ENCODE measurements at places on chromosomes 13 and 19. TPM values are rescaled to one million over a fixed set of nuclear protein-coding genes. Genes with fewer than 3 reads are reported as not detected.

DNA sequence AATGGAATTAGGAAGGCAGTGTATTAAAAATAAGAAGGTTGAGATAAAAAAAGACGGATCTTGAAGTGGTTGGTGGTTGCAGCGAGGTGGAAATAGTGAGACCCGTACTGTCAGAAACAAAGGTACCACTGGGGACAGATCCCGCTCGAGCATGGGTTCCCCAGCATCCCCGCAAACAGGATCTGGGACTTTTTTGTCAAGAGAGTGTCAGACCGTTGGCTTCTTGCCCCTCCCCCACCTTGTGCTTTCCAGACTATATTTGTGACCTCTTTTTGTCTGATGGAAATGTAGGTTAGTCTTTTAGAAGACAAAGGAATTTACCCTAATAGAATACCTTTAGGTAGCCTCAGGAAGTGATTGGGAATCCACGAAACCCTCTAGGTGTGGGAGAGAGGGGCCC, 4.2 kb downstream of the GATAD2A start:
- H3K27ac ChIP-seq = no peak overlapping the region
- H3K36me3 ChIP-seq = no peaks in the 10 kb centered on the region
- H3K4me3 ChIP-seq = no peak overlapping the region
- H3K4me1 ChIP-seq = peaks cover 76% of the 10 kb centered on the region
- DNase-seq = no peak
- H3K27me3 ChIP-seq = no peaks in the 10 kb centered on the region

DNA sequence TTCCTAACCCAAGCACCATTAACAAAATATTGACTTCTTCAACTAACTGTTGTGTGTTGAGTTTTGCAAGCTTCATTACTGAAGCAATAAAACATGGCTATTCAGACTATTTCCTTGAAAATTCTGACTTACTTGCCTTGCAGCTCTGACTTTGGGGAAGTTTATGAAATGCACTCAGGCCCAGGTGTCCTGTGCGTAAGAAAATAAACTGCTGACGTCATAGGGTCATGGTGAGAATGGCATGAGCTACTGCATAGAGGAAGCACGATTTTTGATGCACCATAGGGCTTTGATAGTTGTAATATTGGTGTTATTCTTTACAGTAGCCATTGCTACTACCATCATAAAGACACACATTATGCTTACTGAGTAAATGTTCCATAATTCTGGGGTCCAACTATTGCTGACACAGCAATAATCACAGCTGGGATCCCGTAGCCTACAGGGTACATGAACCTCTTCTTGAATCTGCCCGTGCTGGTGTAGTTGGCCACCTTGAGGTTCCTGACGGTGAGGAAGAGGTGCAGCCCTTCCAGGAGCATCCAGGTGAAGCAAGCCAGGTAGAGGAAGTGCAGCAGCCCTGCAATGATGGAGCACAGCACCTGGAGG, 57.9 kb downstream of the MBD3L2B start:
- no peak overlapping the region for H3K27ac ChIP-seq
- no peaks in the 10 kb centered on the region for H3K4me1 ChIP-seq
- no peak for DNase-seq
- H3K36me3 ChIP-seq = no peaks in the 10 kb centered on the region

- H3K27me3 ChIP-seq = no peaks in the 10 kb centered on the region
- peak overlapping the region; percentile 85 for H3K27ac ChIP-seq
- H3K36me3 ChIP-seq = peaks cover 5% of the 10 kb centered on the region
Measured at GRCh38 chr13:98496479-98496791, 80.5 kb downstream of the STK24 start.

DNA sequence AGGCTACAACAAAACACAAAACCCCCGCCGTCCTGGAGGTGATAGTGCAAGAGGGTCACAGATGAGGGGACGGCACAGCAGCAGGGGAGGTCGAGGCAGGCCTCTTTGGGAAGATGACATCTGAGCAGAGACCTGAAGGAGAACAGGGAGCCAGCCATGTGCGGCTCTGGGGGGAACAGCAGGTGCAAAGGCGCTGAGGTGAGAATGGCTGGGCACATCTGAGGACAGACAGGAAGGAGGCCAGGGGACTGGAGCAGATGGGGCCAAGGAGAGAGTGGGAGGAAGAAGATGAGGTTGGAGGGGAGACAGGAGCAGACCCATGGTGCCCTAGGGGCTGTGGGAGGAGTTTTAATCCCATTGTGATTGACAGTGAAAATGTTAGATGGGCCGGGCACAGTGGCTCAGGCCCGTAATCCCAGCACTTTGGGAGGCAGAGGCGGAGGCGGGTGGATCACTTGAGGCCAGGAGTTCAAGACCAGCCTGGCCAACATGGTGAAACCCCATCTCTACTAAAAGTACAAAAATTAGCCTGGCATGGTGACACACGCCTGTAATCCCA, 1.8 kb upstream of the CKM start:
- H3K27me3 ChIP-seq = peaks cover 7% of the 10 kb centered on the region
- H3K4me3 ChIP-seq = no peak overlapping the region
- DNase-seq = no peak
- H3K36me3 ChIP-seq = no peaks in the 10 kb centered on the region
- H3K4me1 ChIP-seq = no peaks in the 10 kb centered on the region

- H3K36me3 ChIP-seq = no peaks in the 10 kb centered on the region
- DNase-seq = no peak
- no peaks in the 10 kb centered on the region for H3K27me3 ChIP-seq
- peaks cover 16% of the 10 kb centered on the region for H3K4me1 ChIP-seq
- no peak overlapping the region for H3K27ac ChIP-seq
Measured at GRCh38 chr13:74575729-74576125, 441.5 kb upstream of the KLF12 start.

DNA sequence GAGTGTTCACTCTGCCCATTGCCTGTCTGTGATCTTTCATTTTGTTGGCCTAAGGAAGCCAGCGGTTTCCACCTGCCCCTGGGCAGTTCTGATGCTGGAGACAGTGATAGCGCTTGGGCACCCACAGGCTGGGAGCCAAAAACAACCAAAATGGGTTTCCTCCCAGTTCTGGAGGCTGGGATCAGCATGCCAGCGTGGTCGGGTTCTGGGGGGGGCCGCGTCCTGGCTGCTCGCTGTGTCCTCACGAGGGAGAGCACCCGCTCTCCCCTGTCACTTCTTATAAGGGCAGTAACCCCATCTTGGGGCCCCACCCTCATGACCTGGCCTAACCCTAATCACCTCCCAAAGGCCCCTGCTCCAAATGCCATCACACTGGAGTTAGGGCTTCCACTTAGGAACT, 67.9 kb downstream of the RAB20 start:
- no peak overlapping the region for H3K27ac ChIP-seq
- DNase-seq = no peak
- no peaks in the 10 kb centered on the region for H3K36me3 ChIP-seq
- no peaks in the 10 kb centered on the region for H3K27me3 ChIP-seq
- H3K4me1 ChIP-seq = no peaks in the 10 kb centered on the region

GRCh38 chr19:18590273-18591272, 2.0 kb downstream of the REX1BD start:
- DNase-seq = no peak
- peak overlapping the region; percentile 88 for H3K27ac ChIP-seq
- H3K4me3 ChIP-seq = peak overlapping the region; percentile 72
- no peaks in the 10 kb centered on the region for H3K27me3 ChIP-seq
- peaks cover 51% of the 10 kb centered on the region for H3K4me1 ChIP-seq

- no peaks in the 10 kb centered on the region for H3K36me3 ChIP-seq
- no peak overlapping the region for H3K4me3 ChIP-seq
- H3K27me3 ChIP-seq = no peaks in the 10 kb centered on the region
- no peaks in the 10 kb centered on the region for H3K4me1 ChIP-seq
Measured at GRCh38 chr13:34588362-34588761, 353.7 kb upstream of the NBEA start.

DNA sequence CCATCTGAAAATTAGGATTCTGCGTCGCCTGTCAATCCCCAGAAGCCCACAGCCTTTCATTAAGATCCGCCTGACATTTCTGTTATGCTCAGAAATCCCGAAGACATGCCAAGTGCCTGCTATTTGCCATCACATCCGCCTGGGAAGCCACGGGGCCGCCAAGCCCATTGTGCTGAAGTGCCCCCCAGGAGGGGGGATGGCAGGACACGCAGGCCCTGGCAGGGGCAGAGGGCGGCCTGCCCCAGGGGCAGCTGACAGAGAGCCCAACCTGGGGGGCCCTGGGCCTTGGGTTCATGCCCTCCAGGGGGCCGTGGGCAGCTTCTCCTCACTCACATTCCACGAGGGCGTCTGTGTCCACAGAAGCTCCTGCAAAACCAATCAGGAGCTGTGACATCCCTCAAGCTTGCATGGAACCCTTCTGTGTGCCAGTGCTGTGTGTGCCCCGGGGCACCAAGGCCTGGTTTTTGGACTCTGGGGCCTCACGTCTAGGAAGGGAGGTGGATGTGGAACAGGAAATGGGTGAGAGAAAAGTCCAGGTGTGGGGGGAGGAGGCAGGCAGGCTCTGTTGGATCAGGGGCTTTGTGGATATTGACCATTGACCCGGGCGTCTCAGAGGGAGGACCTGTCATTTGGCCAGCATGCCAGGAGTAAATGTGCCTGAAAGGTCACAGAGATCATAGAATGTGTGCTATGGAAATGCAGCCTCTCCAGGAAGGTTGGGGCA, 122.9 kb downstream of the URI1 start:
- no peaks in the 10 kb centered on the region for H3K36me3 ChIP-seq
- DNase-seq = peak; percentile 76
- H3K4me1 ChIP-seq = no peaks in the 10 kb centered on the region
- H3K27ac ChIP-seq = no peak overlapping the region

DNA sequence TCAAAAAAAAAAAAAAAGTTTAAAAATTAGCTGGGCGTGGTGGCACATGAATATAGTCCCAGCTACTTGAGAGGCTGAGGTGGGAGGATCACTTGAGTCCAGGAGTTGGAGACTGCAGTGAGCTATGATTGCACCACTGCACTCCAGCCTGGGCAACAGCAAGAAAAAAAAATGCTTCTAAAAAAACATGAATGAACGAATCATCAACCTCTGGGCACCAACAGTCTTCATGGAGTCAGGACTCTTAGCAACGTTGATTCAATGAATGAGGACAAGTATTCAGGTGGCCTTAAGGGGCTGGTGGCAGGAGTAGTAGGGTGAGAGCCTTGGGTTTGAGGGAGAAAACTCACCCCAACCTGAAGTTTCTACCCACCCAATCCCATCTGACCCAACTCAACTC, 20.6 kb upstream of the OLFM2 start:
- no peaks in the 10 kb centered on the region for H3K27me3 ChIP-seq
- no peak overlapping the region for H3K4me3 ChIP-seq
- no peak overlapping the region for H3K27ac ChIP-seq
- no peaks in the 10 kb centered on the region for H3K36me3 ChIP-seq
- no peaks in the 10 kb centered on the region for H3K4me1 ChIP-seq
- DNase-seq = no peak

GRCh38 chr19:39082745-39083598, 1.2 kb upstream of the ACP7 start:
- H3K36me3 ChIP-seq = no peaks in the 10 kb centered on the region
- peak overlapping the region; percentile 39 for H3K4me3 ChIP-seq
- H3K27me3 ChIP-seq = peaks cover 6% of the 10 kb centered on the region
- DNase-seq = no peak

- no peaks in the 10 kb centered on the region for H3K36me3 ChIP-seq
- H3K4me1 ChIP-seq = no peaks in the 10 kb centered on the region
- no peak overlapping the region for H3K4me3 ChIP-seq
- H3K27me3 ChIP-seq = no peaks in the 10 kb centered on the region
- DNase-seq = peak; percentile 47
Measured at GRCh38 chr13:106423530-106423929, 111.9 kb downstream of the EFNB2 start.

GRCh38 chr13:24511816-24512196, 772 bp downstream of the PARP4 start:
- peak overlapping the region; percentile 87 for H3K27ac ChIP-seq
- no peak for DNase-seq
- no peaks in the 10 kb centered on the region for H3K27me3 ChIP-seq
- peaks cover 15% of the 10 kb centered on the region for H3K4me1 ChIP-seq
- H3K36me3 ChIP-seq = no peaks in the 10 kb centered on the region
- peak overlapping the region; percentile 96 for H3K4me3 ChIP-seq

GRCh38 chr19:40688309-40688708, 2.1 kb downstream of the NUMBL start:
- no peaks in the 10 kb centered on the region for H3K36me3 ChIP-seq
- H3K27me3 ChIP-seq = no peaks in the 10 kb centered on the region
- H3K4me1 ChIP-seq = peaks cover 47% of the 10 kb centered on the region

DNA sequence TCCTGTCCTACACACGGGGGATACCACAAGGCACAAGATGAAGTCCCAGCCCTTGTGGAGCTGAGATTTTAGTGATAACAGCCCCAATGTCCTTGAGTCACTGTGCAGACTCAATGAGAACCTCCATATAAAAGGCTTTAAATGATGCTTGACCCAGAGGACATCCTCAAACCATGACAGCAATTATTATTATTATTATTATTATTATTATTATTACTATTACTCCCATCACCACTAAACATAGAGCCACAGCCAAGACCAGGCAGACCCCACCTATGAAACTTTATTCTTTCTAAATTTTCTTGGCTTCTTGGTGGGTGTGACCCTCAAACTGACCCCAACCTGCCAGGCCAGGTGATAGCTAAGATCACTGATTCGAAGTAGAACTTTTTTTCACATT, 11.1 kb downstream of the C19orf47 start:
- no peak for DNase-seq
- no peak overlapping the region for H3K4me3 ChIP-seq
- H3K27ac ChIP-seq = no peak overlapping the region
- no peaks in the 10 kb centered on the region for H3K4me1 ChIP-seq

DNA sequence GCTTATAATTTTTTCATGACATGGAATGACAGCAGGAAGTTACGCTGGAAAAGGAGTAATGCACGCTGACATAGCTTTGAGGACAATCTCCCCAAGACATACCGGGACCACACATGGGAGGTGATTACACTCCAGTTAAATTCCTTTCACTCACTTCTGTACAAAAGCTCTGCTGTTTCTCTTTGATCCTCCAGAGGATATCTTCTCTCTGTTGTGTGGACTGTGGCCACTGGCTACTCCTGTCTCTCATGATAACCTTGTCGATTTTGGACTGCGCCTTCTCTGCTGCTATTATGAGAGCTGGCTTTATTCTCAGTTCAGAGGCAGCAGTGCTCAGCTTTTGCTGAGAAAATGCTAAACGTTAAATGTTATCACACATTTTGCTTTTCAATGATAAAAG, 464.6 kb downstream of the FGF9 start:
- no peaks in the 10 kb centered on the region for H3K27me3 ChIP-seq
- no peaks in the 10 kb centered on the region for H3K36me3 ChIP-seq
- no peaks in the 10 kb centered on the region for H3K4me1 ChIP-seq
- no peak overlapping the region for H3K27ac ChIP-seq
- DNase-seq = no peak

- DNase-seq = no peak
- H3K36me3 ChIP-seq = no peaks in the 10 kb centered on the region
- H3K4me1 ChIP-seq = no peaks in the 10 kb centered on the region
- no peak overlapping the region for H3K27ac ChIP-seq
Measured at GRCh38 chr13:20953245-20953931, 50.8 kb upstream of the XPO4 start.

GRCh38 chr19:51181913-51182419, 39.9 kb downstream of the SIGLEC7 start:
- no peaks in the 10 kb centered on the region for H3K4me1 ChIP-seq
- H3K36me3 ChIP-seq = no peaks in the 10 kb centered on the region
- no peak overlapping the region for H3K4me3 ChIP-seq

The NANOS2 gene
- total RNA-seq = not detected

The DIAPH3 gene
- total RNA-seq = 1.2 TPM

The NAT14 gene
- 14.2 TPM for total RNA-seq

The ICAM3 gene
- 7.9 TPM for total RNA-seq

The CYP4F3 gene
- total RNA-seq = 29.7 TPM

The ANKRD24 gene
- 0.25 TPM for total RNA-seq

The C19orf38 gene
- 2.5 TPM for total RNA-seq

The CGB3 gene
- not detected for total RNA-seq

The SPINT2 gene
- total RNA-seq = 174 TPM

Measured in vagina (tissue), 2 donors.